ENCODE measurements at places on chromosomes 4 and X.

GRCh38 chr4:184453365-184454160 is 20.8 kb downstream of the IRF2 start:
- peak; percentile 69 for DNase-seq

- no peak for DNase-seq
Observed at GRCh38 chr4:122787940-122788339, 38.7 kb upstream of the FGF2 start.

- DNase-seq = no peak
Observed at GRCh38 chr4:145525291-145525740, 43.7 kb downstream of the SMAD1 start.

- no peak for DNase-seq
Observed at GRCh38 chr4:119315036-119315435, 6.9 kb downstream of the FABP2 start.

DNA sequence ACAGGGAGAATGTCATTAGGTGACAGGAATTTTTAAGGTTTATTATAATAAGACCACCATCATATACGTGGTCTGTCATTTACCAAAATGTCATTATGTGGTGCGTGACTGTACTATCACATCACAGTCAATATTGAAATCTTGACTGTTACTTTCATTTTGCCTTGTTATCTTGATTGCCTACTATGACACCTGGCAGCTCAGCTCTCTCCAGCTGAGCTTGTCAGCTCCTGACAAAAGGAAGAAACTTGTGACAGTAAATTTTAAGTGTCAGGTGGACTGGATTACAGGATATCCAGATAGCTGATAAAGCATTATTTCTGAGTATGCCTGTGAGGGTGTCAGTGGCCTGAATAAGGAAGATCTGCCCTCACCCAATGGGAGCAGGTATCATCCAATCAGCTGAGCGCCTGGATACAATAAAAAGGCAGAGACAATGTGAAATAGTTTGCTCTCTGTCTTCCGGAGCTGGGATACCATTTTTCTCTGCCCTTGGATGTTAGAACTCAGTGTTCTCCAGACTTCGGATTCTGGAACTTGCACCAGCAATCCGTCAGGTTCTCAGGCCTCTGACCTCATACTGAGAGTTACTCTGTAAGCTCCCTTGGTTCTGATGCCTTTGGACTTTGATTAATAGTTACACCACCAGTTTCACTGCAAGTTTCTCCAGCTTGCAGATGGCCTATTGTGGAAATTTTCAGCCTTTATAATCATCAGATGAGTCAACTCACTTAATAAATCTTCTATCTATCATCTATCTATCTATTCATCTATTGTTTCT is 1454.7 kb upstream of the IGFBP7 start:
- DNase-seq = no peak

DNA sequence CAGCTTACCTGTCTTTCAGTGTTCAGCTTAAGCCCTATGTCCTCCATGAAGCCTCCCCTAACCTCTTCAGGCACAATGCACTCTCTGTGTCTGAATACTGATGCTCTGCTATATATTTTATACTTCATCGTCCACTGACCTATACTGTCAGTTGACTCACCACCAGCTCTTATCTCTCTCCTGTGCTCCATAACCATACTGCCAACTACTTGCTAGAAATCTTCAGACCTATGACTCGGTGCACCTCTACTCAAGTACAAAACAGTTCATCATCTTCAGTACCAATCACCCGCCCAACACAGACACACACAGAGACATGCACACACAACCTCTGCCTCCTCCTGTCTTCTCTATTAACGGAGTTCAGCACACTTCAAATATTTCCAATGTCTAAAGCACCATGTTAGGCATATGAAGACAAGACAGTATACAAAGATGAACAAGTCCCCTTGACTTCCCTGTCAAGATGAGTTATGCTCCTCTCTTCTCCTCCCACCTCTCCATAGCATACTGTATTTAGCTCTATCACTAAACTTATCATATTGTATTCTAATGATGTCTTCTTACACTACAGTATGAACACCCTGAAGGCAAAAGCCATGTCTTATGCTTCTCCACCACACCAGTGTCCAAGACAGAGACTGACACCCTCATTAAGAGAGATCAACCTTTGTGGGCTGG is 42.5 kb downstream of the ARHGEF6 start:
- DNase-seq = no peak

- DNase-seq = no peak
Observed at GRCh38 chrX:153564047-153564606, 34.8 kb downstream of the CCNQ start.

GRCh38 chrX:63913719-63914118 is 128.7 kb upstream of the ARHGEF9 start:
- DNase-seq = no peak

GRCh38 chr4:137300776-137301175 is 231.5 kb downstream of the PCDH18 start:
- no peak for DNase-seq

GRCh38 chrX:155632431-155633100 is 19.8 kb upstream of the TMLHE start:
- DNase-seq = peak; percentile 14

All from activated naive CD4-positive, alpha-beta T cell treated with anti-CD3 and anti-CD28 coated beads for 36 hours (primary cell).